Stimulated activated CD4-positive, alpha-beta T cell treated with anti-CD3 and anti-CD28 coated beads, Interleukin-4, amount 100 ng/mL, for 24 hours (primary cell): ENCODE measurements at places on chromosomes 12 and 14.

DNA sequence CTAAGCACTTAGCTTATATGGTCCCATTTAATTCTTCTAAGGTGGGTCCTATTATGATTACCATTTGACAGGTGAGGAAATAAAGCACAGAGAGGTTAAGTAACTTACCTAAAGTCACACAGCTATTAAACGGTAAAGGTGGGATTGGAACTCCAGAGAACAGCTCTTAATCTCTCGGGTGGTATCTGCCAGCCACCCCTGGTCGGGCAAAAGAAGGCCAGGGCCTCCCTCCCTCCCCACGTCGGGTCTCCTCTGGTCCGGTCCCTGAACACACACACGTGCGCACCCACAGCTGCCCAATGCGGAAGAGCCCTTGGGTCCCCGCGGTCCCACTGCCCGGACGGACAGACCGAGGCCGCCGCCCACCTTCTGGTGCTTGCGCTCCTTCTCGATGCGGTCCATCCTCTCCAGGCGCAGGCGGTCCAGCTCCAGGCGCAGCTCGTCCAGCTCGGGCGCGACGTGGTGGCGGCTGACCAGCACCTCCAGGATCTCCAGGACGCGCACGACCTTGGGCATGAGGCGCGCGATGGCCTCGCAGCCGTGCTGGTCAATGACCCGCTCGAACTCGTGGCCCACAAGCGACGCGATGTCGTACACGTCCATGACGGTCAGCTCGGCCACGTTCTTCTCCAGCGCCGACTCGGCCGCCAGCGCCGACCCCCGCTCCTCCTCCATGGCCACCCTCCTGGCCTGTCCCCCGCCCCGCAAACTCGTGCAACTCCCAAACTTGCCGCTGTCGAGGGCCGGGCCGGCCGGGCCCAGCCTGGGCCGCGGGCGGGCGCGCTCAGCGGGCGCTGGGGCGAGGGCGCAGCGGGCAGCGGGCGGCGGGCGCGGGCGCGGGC is 490 bp downstream of the RILPL1 start:
- DNase-seq = peak; percentile 15

GRCh38 chr12:102421802-102422583 is 58.4 kb downstream of the IGF1 start:
- no peak for DNase-seq

- DNase-seq = no peak
These were observed 34.7 kb downstream of the TRAF3 start for GRCh38 chr14:102811971-102812370.

- no peak for DNase-seq
These were observed 130.7 kb downstream of the TMTC2 start for GRCh38 chr12:82817368-82817767.

DNA sequence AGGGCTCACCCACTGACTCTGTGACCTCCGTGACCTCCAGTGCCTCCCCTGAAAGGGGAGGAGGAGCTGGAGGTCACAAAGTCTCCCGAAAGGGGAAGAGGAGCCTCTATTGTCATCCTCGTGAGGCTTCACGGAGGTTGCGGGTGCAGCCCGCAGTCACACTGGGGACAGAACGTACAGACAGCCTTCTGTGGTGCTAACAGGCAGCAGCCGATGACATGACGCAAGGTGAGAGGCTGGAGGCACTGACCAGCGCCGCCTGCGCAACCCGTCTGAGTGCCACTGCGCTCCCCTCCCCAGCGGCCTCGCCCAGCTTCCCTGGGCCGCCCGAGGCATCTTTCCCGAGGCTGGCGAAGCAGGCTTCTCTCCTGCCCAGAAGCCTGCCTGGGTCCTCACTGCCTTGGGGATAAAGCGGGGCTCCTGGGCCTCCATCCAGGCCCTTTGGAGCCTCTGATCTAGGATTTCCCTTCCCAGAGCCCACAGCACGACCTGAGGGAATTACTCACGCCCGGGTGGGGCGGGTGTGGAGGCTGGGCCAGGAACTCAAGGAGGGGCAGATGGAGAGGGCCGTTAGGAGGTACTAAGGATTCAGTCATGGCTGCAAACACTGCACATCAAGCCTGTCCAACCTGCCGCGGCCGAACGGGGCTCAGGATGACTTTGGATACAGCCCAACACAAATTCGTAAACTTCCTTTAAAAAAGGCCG is 12.3 kb upstream of the LBHD2 start:
- DNase-seq = no peak

- DNase-seq = no peak
These were observed 16.1 kb upstream of the ADSS1 start for GRCh38 chr14:104707608-104708595.

DNA sequence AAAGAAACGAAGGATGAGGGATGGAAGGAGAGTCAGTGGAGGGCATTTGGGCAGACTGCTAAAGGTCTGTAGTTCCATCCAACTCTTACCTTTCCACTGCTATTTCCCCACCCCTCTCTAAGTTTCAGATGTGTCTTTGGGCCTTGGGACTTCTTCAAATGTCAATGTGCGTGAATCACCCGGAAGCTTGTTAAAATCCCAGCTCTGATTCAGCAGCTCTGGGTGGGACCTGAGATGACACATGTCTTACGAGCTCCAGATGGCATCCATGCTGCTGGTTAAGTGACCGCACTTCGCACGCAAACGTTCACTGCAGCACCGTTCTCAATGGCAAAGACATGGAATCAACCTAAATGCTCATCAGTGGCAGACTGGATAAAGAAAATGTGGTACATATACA is 309.9 kb downstream of the VRK1 start:
- DNase-seq = no peak

DNA sequence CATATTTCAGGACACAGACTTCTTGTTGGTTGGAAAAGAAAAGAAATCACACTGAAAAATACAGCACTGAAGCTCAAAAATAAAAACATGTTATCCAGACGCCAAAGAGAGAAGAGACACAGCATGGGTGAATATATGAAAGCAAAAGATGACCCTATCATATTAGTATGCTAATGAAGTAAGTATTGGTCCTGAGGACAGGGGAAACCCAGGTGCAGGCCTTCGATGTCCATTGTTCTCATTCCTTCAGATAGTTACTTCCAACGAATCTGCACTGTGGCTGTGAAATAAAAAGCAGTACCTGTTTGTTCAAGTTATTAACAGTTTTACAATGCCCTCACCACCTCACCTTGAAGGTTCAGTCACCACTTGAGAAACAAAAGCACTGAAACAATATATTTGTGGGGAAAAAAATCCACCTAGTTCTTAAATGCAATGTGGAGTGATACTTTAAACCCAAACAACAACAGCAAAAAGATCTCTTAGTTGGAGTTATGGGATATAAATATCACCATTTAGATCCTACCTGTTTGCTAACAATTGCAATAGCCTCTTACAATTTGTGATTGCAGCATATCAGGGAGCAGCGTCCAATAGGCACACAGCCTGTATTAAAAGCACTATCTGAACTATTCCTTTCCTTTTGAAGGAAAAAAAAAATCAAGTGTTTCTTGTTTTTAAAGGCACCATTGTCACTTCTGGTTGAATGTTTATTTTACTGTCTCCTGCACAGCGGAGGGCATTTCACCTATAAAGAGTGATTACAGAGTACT is 188.1 kb downstream of the BCAT1 start:
- no peak for DNase-seq

GRCh38 chr12:72346363-72346944 is 74.3 kb downstream of the TRHDE start:
- peak; percentile 15 for DNase-seq

GRCh38 chr14:59117754-59118528 is 70.5 kb upstream of the DAAM1 start:
- DNase-seq = no peak

- DNase-seq = no peak
These were observed 266.4 kb upstream of the USP15 start for GRCh38 chr12:61993734-61994345.

DNA sequence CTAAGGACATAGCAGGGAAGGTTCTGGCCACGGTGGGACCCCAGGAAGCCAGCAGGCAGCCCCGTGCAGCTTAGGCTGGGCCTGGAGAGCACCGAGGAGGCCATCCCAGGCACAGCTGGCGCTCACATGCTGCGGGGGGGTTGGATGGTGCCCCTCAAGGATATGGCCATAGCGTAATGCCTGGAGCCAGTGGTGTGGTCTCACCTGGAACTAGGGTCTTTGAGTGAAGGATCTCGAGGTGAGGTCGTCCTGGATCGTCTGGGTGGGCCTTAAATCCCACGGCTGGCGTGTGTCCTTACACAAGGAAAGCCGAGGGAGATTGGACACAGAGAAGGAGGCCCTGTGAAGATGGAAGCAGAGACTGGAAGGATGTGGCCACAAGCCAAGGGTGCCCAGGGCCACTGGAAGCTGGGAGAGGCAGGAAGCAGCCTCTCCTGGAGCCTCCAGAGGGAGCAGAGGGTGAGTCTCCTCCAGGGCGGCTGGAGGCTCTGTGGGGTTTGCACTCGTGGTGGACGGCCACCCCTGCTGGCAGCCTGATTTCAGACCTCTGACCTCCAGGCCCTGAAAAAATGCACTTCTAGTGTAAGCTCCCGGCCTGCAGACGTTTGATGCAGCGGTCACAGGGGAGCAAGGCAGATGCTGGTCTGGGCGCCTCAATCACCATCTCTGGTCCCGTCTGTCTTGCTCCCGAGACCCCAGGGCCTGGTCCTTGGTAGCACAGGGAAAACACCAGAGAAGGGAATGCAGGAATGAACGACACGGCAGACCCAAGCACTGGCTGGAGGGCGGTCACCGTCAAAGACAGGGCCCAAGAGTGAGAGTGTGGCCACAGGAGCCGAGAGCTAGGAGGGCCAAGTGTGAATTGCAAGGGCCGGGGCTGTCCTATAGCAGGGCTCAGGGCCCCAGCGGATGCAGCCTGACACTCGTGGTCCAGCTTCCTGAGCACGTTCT is 218.6 kb downstream of the KIF26A start:
- no peak for DNase-seq

DNA sequence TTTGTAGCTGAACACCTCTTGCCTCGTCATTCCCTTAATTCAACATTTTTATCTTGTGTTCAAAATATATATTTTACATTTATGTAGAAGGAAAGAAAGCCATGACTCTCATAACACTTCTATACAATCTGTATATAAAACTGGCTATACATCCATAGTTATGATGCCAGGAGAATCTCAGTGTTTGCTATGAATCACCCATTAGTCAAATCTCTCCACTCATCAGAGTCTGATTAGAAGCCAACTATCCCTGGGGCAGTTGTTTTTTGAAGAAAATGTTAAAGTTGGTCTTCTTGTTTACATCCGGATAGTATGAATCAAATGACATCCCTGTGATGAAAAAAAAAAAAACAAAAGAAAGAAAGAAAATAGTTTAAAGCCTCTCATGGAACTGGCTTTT is 503.9 kb downstream of the NELL2 start:
- DNase-seq = no peak

GRCh38 chr14:98798099-98798498 is 473.9 kb downstream of the BCL11B start:
- DNase-seq = no peak

DNA sequence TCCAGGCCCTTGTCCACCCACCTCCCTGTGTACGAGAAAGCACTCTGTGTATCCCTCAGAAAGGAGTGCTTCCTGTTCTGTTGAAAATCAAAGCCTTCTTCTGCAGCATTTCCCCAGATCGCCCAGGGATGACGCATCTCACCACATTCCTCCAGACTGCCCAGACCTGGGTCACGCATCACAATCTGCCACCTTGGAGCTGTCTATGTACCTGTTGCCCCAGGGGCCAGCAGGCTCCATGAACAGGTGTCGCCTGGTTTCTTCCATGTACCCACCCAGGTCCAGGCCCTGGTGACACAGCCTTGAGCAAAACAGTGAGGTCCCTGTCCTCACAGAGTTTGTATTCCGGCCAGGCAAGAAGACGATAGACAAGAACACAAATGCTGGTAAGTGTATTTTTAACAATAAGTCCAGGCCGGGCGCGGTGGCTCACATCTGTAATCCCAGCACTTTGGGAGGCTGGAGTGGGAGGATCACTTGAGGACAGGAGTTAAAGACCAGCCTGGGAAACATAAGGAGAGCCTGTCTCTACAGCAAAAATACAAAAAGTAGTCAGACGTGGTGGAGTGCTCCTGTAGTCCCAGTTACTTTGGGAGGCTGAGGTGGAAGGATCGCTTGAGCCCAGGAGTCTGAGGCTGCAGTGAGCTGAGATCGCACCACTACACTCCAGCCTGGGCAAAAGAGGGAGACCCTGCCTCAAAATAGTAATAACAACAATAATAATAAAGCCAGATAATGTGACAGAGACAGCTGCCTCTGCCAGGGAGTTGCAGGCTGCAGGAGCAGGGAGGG is 6.8 kb upstream of the PPP1R13B start:
- no peak for DNase-seq

DNA sequence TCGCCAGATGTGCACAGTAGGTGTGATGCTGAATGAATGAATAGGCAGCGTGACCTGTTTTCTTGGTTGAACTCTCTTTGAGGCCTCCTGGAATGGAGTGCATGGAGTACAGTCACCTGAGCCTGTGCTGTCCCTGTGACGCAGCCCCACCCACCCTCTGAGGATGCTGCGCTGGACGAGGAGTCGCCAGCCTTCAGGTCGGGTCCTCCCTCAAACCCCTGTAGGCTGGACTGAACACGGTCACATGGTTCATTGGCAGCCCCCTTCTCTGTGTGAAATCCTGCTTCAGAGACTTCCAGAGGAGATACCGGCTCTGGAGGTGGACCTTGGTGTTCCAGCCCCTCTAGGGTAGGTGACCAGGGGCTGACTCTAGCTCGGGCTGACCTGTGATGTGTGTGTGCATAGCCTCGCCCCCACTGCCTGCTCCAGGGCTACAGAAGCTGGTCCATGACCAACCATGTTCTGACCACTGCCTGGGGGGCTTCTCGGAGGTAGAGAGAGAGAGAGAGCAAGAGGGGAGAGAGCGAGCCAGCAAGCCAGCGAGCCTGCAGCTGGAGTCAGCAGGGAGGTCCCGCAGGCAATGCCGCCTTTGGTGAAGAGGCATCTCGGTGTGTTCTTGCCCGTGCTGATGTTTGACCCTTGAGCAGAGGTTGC is 158.0 kb upstream of the RTL1 start:
- DNase-seq = no peak

GRCh38 chr12:121753844-121754264 is 39.6 kb downstream of the RHOF start:
- DNase-seq = no peak

GRCh38 chr12:40183715-40184114 is 41.1 kb upstream of the LRRK2 start:
- no peak for DNase-seq

- no peak for DNase-seq
These were observed 255.9 kb upstream of the ARID2 start for GRCh38 chr12:45473636-45474035.

GRCh38 chr12:67720351-67720856 is 71.9 kb downstream of the DYRK2 start:
- DNase-seq = no peak

GRCh38 chr12:18424857-18425256 is 163.5 kb downstream of the PIK3C2G start:
- DNase-seq = no peak

- no peak for DNase-seq
These were observed 562 bp downstream of the EAPP start for GRCh38 chr14:34538871-34539406.
